ENCODE measurements at places on chromosomes 12 and 14. TPM values are rescaled to one million over a fixed set of nuclear protein-coding genes. Genes with fewer than 3 reads are reported as not detected.

TAS2R14 gene
- total RNA-seq, result 2.7 TPM

MYF6 gene
- total RNA-seq, result not detected

GRCh38 chr14:104323551-104324175, 185.3 kb downstream of the KIF26A start:
- H3K36me3 ChIP-seq, result no peaks in the 10 kb centered on the region
- H3K4me1 ChIP-seq, result no peaks in the 10 kb centered on the region
- DNase-seq, result no peak
- H3K27ac ChIP-seq, result no peak overlapping the region

DNA sequence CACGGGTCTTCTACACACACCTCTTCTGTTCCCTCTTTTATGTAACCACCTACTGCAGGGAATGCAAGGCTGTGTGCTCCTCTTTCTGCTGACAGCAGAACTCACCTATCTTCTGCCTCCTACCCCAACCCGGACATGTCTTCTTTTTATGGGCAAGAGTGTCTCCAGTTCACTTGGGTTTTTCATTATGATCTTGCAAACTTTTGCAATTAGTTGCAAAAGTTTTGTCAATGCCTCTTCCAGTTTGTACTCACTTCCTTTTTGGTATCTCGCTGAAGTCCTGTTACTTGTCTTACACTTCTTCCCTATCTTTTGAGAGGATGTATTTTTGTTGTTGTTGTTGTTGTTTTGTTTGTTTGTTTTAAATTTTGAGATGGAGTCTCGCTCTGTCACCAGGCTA, 50.6 kb downstream of the DRAM1 start:
- H3K4me1 ChIP-seq, result no peaks in the 10 kb centered on the region
- no peak overlapping the region for H3K4me3 ChIP-seq
- H3K27ac ChIP-seq, result no peak overlapping the region
- no peak for DNase-seq

DNA sequence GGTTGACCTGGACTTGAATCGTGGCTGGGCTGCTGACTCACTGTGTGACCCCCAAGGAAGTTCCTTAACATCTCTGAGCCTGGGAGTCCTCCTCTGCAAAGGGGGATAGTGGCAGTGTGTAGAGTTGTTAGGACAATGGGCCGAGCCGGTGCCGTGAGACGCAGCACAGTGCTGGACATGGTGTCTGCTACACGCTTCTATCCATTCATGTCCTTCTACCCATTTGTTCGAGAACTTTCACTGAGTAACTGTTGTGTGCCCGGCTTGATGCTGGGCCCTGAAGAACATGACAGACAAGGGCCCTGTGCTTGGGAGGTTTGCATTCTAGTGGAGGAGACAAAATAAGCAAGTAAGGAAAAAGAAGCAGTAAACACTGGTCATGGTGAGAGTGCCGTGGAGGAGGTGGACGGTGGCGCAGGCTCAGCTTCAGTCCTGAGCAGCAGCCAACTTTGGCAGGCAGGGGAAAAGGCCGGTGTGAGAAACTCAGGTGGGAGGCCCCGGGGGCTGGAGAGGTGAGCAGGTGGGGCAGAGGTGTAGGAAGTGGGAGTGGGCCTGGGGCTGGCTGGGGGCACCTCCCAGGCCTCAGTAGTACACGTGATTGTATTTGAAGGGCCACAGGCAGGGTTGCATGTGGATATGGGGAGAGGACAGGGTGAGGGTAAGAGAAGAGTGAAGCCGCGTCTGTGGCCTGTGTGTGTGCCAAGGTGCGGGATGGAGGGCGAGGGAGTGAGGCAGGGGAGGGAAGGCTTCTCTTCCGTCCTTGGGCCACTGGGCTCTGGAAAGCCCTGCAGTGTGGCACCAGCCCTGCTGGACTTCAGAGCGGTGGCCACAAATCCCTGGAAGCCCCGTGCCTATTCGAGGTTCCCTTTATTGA, 13.8 kb downstream of the VASH1 start:
- DNase-seq, result no peak
- H3K36me3 ChIP-seq, result peaks cover 3% of the 10 kb centered on the region
- H3K4me3 ChIP-seq, result no peak overlapping the region
- peaks cover 27% of the 10 kb centered on the region for H3K4me1 ChIP-seq
- H3K27me3 ChIP-seq, result no peaks in the 10 kb centered on the region
- peak overlapping the region; percentile 54 for H3K27ac ChIP-seq
